ENCODE measurements at places on chromosomes 6 and 20.

- no peak for DNase-seq
Measured at GRCh38 chr20:15240801-15241200, 903.4 kb upstream of the FLRT3 start.

GRCh38 chr20:49392745-49393144, 89.7 kb downstream of the KCNB1 start:
- DNase-seq: no peak

GRCh38 chr20:54488442-54488841, 13.0 kb downstream of the DOK5 start:
- DNase-seq: no peak

DNA sequence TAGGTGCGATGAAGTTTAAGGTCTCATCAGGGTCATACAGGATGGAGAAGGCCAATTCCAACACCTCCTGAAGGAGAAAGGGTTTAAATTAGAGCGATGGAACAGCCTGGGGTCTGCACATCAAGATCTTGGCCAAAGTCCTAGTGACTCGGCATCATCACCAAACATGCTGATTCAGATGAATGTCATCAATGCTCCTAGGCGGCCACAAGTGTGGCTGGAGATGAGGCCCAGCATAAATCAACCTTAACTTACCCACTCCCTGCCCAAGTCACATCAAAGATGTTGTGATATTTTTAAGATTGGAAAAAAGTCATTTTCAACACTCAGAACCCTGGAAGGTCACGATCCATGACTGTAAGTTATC, 37.5 kb downstream of the ELMO2 start:
- DNase-seq: no peak

DNA sequence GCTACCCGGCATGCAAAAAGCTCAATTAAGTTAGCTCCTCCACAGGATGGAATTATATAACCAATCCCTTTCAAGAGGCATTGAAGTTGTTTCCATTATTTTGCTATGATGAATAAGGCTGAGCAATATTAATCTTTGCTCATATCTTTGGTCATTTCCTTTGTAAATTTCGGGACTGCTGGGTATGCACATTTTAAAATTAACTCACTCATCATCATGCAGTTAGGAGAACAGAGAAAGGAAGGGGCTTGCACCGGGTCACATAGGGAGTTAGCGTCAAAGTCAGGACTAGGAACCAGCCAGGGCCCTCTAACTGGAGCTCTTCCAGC, 430 bp upstream of the FAM110A start:
- DNase-seq: no peak
